ENCODE measurements at places on chromosomes 2 and 18. TPM values are rescaled to one million over a fixed set of nuclear protein-coding genes. Genes with fewer than 3 reads are reported as not detected.

GRCh38 chr2:111072220-111072871 lies 48.4 kb upstream of the BCL2L11 start:
- DNase-seq: no peak

DNA sequence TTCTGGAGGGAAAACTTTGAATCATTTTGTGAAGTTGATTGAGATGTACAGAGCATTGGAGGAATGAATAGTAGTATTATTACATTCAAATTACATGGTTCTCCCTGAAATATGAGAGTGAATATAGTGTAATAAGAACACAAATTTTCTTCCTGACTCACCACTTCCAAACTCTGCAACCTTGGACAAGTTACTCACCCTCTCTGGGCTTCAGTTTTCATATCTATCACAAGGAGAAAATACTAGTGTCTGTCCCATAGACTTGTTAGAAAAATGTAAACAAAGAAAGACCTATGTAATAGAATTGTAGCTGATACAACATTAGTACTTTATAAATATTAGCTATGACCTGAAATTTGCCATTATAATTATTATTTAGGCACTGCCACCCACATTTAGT lies 150.8 kb downstream of the LRRTM1 start:
- no peak for DNase-seq

SPHKAP gene
- total RNA-seq: not detected

GRCh38 chr2:189466656-189467055 lies 25.4 kb downstream of the WDR75 start:
- no peak for DNase-seq

NMUR1 gene
- total RNA-seq: not detected

- no peak for DNase-seq
Observed at GRCh38 chr2:112870841-112871835, 34.6 kb upstream of the IL1B start.

DARS1 gene
- total RNA-seq: 92.0 TPM

GRCh38 chr18:55427951-55428350 lies 160.0 kb downstream of the TCF4 start:
- no peak for DNase-seq

- no peak for DNase-seq
Observed at GRCh38 chr2:202237787-202238233, 587 bp downstream of the SUMO1 start.

DNA sequence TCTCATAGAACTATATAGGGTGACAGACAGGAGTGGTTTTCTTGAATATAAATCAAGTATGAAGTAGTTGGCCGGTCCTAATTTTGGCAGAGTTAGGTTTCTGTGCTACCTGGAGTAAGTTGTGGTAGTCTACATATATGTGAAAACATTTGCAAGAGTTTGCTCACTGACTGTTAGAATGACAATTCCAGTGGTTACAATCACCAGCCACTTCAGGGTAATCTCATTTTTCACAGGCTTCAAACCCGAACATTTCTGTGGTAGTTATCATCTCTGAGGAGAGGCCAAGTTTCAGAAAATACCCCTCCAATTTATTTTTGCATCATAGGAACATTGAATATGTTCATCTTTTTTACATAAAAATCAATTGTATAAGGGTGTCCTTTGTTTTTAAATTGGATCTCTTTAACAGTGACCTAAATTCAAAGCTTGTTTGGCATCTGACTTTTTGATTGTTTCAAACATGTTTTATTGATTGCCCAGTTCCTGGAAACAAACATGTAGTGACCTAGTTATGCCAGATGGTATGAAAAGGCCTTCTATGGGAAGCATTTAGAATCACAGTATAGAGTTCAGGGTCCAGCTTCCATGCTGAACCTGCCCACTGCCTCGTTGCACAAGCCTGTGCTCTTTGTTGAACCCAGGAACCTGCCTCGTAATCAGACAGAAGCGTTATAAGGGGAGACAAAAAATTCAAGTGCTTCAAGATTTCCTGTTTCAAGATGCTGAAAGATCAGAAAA lies 250.6 kb downstream of the LTBP1 start:
- DNase-seq: no peak

- no peak for DNase-seq
Observed at GRCh38 chr2:20303966-20304365, 46.7 kb downstream of the PUM2 start.

GRCh38 chr18:354003-354402 lies 86.2 kb upstream of the THOC1 start:
- DNase-seq: no peak

DNA sequence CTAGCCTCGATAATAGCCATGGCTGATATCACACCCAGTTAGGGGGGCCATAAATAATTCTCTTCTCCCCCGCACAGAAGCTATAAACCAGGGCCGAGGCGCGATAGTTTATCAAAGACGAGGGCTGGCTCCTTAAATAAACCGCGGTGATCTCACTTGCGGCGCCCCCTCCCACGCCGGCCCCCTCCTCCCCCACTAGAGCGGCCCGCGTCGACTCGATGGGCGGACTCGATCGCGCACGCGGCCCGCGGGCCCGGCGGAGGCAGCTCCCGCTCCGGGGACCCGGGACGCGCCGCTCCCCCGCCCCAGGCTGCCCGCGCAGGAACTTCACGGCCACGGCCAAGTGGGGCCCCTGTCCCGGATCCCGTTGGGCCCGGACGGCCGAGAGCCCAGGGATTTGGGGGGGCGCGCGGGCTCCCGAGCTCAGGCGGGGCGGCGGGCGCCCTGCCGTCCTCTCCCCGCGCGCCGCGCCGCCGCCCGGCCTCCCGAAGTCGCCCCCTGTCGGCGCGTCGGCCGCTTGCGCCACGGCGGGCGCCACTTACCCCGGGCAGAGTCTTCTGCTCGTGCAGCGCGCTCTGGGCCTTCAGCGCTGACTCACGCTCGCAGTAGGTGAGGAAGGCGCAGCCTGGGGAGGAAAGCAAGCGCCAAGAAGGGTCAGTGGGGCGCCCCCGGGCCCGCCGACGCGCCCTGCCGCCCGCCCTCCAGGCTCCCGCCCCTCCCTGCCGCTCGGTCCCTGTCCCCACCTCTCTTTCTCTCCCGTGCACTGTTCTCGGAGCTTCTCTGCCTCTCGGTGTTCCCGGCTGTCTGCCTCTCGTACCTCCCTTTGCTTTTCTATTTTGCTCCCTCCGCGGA lies 80.4 kb downstream of the CELF4 start:
- DNase-seq: no peak

PAX3 gene
- not detected for total RNA-seq

PIEZO2 gene
- not detected for total RNA-seq

CRYGC gene
- not detected for total RNA-seq

RESP18 gene
- not detected for total RNA-seq

CROCC2 gene
- total RNA-seq: not detected
